ENCODE measurements at places on chromosomes 11 and 22.
A peak's percentile ranks its signal among the peaks of the same experiment; 100 is the strongest.

- DNase-seq = no peak
Observed at GRCh38 chr11:78020246-78020645, 2.8 kb downstream of the KCTD14 start.

DNA sequence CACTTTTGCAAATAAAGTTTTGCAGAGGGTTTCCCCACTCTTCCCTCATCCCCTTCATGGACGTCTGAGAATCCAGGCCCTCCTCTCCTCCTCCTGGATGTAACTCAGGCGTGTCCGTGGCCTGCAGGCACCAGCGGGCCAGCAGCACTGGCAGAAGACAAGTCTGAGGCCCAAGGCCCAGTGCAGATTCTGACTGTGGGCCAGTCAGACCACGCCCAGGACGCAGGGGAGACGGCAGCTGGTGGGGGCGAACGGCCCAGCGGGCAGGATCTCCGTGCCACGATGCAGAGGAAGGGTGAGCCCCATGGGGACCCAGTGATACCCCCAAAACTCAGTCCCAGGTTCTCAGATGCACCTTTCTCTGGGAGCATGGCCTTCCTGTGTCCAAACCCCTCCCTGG lies 14.4 kb downstream of the TUB start:
- no peak for DNase-seq

- peak; percentile 89 for DNase-seq
Observed at GRCh38 chr11:29309992-29310391, 706.8 kb downstream of the KCNA4 start.

GRCh38 chr11:131957875-131958274 lies 587.5 kb downstream of the NTM start:
- DNase-seq = no peak

- DNase-seq = no peak
Observed at GRCh38 chr11:130908061-130908460, 8.2 kb downstream of the SNX19 start.

DNA sequence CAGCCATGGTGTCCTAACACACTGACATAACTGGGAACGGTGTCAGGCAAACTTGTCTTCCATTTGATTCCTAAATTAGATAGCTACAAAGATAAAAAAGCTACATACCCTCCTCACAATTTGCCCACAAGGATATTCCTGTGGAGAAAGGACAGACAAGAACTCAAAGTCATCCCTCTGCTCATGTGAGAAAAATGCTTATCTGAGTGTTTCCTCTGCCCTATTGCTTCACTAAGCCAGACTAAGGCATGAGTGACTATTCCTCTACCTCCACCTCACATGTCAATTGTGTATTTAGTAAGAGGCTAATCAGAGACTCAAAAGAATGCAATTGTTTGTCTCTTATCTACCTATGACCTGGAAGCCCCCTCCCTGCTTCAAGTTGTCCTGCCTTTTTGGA lies 247.7 kb downstream of the DDX10 start:
- no peak for DNase-seq

DNA sequence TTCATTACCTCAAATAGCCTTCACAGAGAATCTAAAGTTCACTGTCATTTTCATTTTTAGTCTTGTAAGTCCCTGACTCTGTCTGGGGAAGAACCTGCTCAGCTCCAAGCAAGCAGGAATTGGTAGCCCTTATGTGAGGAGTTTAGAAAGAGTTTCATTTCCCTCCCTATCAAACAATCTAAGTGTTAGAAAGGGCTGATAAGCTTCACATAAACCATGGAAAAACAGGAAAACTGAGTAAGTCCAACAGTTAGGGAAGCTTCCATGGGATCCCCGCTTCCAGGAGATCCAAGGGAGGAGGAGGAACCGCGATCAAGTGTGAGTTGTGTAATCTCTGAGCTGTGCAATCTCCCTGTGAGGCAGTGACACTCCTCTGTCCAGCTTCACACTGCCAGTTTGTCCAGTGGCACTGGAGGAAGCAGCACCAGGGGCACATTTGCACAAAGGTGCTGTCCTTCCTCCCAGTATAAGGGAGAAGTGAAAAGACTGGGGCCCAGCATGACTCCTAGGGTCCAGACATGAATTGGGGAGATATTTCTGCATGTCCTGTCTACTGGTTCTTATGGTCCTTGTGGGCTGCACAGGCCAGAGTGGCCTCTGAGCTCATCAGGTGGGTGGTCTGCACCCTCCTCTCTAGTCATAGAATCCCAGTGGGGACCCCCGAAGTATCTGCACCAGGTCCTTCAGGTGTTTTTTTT lies 4.3 kb downstream of the PRAME start:
- no peak for DNase-seq

DNA sequence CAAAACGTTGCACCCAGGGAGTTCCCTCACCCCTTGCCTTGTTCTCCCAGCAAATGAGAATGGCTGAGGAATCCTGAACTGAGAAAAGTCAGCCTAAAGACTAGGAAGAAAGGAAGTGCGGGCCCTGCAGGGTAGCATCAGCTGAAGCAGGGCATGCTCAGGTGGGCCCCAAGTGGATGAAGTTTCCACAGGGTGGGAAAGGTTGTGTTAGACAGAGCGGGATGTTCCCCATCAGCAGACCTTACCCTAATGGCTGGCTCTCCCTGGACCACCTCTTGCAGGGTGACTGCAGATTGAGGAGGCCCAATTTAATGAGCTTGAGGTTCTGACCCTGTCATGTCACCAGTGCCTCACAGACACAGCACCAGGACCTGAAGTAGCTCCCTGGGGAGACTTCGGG lies 81.5 kb upstream of the MYOD1 start:
- DNase-seq = no peak

DNA sequence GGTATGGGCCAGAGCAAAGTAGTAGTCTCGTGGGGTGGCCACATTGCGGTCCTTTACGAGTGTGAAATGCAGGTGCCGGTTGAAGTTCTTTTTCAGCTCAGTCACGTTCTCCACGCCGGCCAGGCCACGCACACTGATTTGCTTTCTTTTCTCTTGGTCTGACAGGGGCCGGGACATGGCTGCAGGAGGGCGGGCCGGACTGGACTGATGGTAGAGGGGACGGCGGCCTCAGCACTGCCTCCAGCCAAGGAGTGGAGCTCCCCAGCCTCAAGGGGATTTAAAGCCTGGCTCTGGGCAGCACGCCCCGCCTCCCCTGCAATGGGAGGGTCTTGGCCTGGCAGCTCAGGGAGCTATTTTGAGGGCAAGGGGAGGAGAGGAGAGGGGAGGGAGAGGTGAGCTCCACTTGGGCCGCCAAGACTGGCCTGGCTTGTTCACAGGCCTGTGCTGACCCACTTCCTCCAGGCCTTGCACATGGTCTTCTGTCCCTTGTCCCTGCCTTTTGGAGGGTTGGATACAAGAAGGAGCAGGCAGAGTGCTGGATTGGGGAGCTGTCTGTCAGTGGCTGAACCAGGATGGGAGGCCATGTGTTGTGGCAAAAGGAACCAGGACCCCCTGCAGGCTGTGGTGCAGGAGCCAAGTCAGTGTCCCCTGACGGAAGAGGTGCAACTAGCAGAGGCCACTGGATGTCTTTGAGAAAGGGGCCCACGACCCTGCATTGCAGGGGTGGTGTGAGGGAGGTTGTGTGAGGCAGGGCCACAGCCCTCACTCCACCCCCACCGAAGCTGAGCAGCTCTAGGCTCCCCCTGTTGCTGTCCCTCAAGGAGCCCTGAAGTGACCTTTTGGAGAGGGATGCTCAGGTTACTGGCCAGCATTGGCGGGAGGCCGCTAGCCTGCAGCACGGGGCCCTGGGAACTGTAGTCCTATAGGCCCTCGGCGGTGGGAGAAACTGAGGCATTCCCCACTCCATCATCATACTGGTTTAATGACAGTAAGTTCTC lies at the start of gene PYGM:
TSS of gene PYGM (minus strand) at position 253 of the 998 bp plus-strand sequence. CDS start at position 177, 76 bp downstream.
- DNase-seq = no peak

- no peak for DNase-seq
Observed at GRCh38 chr11:9069862-9070470, 21.4 kb downstream of the SCUBE2 start.

GRCh38 chr22:40531951-40532900 lies 104.3 kb downstream of the MRTFA start:
- no peak for DNase-seq
